NCI-H82 (cell line): ENCODE measurements at places on chromosomes 13 and 19.
A peak's percentile ranks its signal among the peaks of the same experiment; 100 is the strongest.

GRCh38 chr19:42203700-42204099 is 13.8 kb downstream of the DEDD2 start:
- no peak for DNase-seq

GRCh38 chr19:24033963-24034342 is 53.0 kb upstream of the ZNF254 start:
- DNase-seq: peak; percentile 71

- DNase-seq: no peak
Observed at GRCh38 chr13:106490569-106491321, 44.7 kb downstream of the EFNB2 start.

DNA sequence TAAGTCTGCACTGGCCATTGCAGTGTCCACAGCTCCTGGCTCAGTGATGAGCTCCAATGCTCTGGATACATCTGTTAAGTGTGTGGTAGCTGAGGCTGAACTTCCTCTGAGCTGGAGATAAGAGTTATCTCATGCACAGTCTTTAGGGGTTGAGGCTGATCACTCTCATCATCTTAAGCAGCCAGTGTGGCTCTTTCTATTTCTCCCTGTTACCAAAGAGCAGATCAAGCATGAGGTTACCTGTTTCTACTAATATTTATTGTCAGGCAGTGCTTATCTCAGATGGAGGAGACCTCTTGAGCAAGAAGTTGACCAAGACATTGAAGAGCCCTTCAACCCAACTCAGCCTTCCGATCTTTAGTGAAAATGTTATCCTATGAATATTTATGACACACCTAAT is 6.6 kb upstream of the OR10H2 start:
- DNase-seq: no peak

DNA sequence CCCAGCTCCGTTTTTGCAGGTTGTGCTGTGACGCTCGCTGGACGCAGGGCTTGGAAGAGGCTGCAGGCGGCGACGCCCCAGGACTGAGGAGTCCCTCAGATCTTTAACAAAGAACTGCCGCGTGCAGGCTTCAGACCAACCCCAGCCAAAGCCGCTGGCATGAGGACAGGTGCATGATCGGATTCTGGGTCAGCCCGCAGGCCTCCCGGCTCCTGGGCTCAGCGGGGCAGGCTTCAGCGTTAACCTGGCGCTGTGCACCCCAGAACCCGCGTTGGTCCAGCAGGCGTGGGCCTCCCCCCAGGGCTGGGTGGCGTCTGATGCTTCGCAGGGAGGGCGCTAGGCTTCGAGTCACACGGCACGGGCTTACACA is 920 bp upstream of the TIMM13 start:
- DNase-seq: peak; percentile 63

DNA sequence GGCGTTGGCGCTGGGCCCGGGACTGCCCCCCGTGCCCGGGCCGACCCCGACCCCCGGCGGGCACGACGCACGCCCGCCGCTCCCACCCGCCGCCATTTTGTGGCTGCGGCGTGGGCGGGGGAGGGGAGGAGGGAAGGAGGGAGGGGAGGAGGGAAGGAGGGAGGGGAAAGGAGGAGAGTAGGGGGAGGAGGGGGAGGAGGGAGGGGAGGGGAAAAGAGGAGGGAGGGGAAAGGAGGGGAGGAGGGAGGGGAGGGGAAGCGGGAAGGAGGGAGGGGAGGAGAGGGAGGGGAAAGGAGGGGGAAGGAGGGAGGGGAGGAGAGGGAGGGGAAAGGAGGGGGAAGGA is at the start of gene BTBD2:
TSS of gene BTBD2 (minus strand) at position 107 of the 343 bp plus-strand sequence. CDS start at position 96, 11 bp downstream.
- peak; percentile 73 for DNase-seq

DNA sequence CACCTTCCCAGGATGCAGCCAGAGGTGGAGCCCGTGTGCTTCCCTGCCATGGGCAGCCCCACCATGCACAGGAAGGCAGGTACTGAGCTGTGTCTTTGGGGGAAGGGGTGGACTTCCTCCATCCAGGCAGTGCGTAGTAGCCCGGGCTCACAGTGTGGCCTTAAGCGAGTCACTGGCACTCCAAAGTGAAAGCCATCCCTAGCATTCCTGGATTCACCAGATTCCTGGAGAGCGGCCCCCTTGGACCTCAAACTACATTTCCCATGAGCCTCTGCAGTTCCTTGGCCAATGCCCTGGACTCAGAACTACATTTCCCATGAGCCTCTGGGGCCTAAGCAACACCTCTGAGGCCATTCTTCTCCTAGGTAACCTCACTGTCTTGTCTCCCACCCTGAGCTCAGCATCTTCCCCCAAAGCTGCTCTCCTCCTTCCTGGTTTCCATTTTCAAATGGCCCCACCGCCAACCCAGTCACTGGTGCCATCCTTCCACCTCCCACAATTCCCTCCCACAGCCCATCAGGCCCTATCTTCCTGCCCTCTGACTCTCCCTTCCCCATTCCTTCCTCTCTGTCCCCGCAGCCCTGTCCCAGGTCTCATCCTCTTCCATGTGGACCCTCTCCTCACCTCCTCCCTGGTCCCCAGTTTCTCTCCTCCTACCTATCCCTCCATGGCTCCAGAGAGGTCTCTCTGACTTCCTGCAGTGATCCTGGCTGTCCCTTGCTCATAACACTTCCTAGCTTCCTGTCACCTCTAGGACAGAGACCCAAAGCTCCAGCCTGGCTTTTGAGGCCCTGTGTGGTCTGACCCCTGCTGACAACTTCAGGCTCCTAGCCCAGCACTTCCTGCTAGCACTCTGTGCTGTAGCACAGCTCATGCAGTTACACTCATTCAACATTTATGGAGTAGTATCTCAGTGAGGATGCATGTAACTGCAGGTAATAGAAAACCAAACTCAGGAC is at the start of gene C19orf81:
TSS of gene C19orf81 (plus strand) at position 13 of the 959 bp plus-strand sequence. CDS start at position 13, 0 bp downstream.
- peak; percentile 51 for DNase-seq

DNA sequence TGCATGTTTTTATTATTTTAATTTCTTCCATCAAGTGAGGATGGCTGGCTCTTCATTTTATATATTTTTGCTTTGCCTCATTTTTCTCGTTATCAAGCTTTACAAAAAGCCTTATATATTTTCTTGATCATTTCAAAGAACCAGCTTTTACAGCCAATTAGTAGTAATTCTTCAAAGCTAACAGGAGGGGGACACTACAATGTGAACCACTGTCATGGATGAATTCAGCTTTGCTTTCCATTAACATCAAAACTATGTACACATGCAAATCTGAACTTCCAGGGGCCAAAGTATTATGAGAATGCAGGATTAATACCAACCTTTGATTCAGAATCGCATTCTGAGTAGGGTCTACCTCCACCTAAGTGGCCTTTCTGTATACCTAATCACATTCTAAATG is 11.1 kb downstream of the UQCRFS1 start:
- no peak for DNase-seq
